ENCODE measurements at places on chromosomes 6 and 20.

DNA sequence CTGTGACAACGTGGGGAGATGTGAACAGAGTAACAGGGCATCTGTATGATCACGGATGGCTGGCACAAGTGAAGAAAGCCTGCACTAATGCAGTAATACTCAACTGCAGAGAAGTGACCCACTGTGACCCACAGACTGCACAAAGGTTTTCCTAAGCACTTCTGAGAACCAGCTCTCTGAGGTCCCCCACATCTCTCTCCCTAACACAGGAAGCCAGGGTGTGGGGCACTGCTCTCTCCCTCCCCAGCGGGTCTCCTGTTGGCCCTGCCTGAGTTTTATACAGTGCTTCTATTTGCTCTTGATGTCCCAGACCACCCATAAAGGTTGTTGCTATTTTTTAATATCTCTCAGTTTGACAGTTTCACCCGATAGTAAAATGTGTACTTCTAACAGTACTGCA is 11.3 kb downstream of the APMAP start:
- peak; percentile 37 for DNase-seq

GRCh38 chr20:50153500-50154377 is at the start of gene PEDS1:
TSS of gene PEDS1 (minus strand) at chr20:50153723. CDS start at chr20:50153637, 86 bp downstream.
- DNase-seq: no peak

DNA sequence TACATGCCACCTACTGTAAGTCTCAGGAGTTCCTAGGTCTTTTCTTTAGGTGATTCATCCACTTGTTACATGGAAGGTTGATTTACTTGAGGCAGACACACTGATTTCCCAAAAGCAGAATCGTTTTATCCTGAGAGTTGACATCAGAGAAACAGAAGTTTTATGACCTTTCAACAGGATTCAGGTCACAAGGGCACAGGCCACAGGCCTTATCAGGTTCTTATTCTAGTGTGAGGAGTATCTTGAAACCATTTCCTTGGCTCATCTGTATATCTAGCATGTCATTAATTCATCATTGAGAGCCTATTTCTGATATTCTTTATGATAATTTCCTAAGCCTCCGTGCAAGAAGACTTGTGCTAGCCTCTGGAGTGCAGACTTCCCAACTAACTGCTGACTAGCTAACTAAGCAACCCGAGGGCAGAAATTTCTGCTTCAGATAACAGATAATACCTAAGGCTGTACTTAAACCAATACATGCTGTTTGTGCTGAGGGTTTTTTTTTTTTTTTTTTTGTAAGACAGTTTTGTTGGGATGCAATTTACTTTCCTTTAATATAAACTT is 44.9 kb upstream of the RFPL4B start:
- DNase-seq: no peak

GRCh38 chr20:32544260-32544722 is 40.8 kb downstream of the NOL4L start:
- no peak for DNase-seq

- DNase-seq: no peak
Measured at GRCh38 chr20:9491324-9491723, 23.1 kb upstream of the LAMP5 start.

DNA sequence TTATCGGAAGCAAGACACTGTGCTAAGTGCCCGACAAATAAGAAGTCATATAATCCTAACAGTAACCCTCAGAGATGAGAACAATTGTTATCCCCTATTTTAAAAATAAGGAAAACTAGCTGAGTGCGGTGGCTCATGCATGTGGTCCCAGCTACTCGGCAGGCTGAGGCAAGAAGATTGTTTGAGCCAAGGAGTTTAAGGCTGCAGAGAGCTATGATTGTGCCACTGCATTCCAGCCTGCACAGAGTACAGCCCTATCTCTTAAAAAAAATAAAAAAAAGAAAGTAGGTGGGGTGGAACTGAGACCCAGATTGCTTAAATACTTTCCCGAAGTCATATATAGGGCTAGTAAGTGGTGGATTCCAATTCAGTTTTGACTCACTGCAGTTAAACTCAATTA is 84.7 kb downstream of the UST start:
- no peak for DNase-seq

DNA sequence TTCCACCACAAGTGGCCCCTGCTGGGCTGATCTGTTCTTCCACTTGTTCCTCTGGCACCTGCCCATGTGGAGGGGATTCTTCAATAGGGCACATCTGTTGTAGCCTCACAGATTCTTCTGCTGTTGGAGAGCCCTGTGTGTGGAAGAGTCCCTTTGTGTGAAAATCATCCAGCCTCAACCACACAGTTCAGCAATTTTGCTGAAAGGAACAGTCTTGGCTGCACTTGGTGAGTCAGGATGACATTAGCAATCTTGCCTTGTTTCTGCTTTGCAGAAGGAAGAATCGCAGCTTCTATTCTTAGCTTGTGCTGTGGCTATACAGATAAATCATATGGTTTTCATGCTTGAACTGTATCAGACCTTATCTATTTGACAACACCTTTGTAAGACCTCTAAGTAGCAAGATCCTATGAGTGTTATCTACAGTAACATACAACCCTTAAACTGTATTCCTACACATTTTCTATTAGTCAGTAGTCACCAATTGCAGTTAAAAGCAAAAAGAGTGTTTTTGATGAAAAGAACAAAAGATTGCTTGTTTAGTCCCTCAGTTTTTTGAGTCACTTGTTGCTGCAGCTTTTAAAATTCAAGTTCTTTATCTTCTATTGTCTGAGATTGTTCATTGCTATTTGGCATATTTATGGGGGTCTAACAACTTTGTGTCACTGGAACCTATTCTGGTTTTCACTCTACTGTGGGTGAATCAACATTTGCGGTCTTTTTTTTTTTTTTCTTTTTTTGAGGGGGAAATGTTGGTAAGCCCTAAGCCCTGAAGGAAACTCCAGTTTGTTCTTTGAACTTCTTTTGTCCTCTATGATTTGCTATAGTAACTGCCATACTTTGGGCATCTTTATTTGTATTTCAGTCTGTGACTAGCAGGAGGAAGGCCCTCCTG is 231.6 kb downstream of the TFAP2B start:
- no peak for DNase-seq

GRCh38 chr20:63326314-63327230 is 33.6 kb downstream of the COL20A1 start:
- DNase-seq: no peak

GRCh38 chr6:27237089-27237803 is 10.3 kb upstream of the PRSS16 start:
- DNase-seq: no peak

DNA sequence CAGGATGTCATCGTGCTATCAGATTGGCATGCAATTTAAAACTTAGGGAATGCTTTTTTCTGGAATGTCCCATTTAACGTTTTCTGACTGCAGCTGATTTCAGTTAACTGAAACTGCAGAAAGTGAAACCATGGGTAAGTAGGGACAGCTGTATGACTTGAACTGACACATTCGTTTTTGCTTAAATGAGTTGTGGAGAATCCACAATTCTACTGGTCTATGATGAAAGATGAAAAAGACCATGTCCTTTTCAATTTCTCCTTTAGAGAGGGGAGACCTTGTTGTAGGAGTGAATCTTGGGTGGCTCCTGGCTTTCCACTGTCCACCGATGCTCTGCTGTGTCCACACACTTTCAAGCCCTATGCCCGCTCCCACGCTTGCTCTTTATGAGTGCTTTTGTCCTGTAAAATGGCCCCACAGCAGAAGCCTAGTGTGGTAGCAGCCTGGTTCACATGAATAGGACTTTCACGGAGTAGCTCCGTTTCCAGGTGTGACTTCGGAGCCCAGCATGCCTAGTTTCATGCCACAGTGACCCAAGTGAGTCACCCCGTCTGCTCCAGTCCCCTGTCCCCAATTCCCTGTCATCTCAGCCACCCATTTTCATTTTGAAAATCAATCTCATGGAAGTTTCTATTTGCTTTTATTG is 21.9 kb downstream of the DYNLT1 start:
- no peak for DNase-seq

DNA sequence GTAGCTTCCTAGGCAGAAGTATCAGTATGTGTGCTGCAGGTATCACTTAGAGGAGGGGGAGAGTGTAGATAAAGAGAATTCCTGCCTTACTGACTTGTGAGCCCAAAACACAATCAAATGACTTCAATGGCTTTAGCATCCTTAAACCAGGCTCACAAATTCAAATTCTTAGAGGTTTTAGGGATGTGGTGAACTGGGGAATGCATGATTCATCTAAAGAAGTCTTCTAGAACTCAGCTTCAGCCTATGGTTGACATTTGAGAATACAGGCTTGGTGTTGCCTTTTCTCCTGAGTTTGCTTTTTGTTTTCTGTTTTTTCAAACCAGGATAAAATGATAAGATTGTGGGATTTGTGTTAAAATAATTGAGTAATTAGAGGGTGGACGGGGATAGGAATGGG is 14.4 kb downstream of the SNRPC start:
- DNase-seq: no peak

- DNase-seq: no peak
Measured at GRCh38 chr6:109503327-109504224, 20.6 kb upstream of the ZBTB24 start.

DNA sequence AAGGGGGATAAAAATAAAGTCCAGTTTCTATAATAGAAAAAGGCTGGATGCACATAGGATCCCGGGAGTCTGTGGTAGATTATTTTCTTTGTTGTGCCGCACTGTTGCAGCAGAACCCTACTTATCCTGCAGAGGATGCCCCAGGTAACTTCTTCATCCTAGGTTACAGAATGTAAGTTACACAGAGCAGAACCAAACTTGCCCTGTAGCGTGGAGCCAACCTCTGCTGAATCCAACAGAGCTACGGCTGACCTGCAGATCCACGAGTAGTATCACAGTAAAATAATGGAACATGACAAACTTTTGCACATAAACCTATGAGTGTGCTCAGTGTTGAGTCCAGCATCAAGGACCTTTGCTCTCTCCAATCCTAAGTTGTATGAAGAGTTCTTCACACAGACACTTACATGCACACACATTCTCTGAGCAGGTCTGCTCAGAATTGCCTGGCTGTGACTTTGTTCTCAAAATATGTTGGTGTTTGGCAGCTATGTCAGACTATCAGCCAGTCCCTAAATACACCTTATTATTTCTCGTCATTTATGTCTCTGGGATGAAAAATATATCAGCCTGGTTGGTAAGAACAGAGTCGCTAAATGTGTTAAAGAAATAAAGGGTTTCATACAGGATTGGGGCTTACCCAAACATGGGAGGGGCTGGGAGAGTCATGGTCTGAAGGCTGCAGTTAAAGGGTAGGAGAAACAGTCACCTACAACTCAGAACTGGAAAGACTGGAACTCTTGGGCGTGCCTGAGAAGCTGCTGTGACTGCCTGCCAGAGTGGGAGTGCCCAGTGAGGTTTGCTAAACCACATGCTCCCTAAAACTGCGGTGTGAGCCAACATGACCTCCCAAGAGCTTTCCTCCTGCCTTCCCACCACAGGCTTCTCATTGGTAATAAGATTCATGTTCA is 165.1 kb upstream of the SLC24A3 start:
- peak; percentile 85 for DNase-seq

GRCh38 chr20:6034134-6034969 is 19.5 kb downstream of the LRRN4 start:
- DNase-seq: no peak

GRCh38 chr20:44187772-44188709 is 1.1 kb upstream of the JPH2 start:
- DNase-seq: no peak

DNA sequence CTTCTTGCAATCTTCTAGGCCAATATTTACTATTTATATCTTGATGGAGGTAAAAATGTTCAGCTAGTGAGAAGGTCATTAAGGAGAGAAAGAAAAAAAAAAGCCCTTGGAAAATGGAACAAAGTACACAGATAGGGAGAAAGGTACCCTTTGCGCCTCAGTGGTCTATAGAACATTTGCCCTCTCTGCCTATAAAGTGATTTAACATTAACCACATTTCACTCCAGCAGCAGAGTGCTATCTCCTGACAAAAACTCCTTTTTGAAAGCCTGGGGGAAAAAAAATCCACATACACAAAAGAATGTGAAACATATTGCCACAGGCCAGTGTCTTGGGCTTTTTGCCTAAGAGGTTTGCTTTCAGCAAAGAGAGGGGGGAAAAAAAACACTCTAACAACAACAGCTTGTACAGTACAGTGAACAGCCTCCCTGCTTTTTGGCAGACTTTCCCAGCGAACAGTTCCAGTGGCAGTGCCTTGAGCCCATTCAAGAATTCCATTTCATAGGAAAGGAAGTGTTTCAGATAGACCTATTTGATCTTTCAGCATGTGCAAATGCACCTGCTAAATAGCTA is 695 bp downstream of the ARHGAP18 start:
- no peak for DNase-seq

- DNase-seq: no peak
Measured at GRCh38 chr6:140311146-140311545, 936.7 kb upstream of the CITED2 start.

DNA sequence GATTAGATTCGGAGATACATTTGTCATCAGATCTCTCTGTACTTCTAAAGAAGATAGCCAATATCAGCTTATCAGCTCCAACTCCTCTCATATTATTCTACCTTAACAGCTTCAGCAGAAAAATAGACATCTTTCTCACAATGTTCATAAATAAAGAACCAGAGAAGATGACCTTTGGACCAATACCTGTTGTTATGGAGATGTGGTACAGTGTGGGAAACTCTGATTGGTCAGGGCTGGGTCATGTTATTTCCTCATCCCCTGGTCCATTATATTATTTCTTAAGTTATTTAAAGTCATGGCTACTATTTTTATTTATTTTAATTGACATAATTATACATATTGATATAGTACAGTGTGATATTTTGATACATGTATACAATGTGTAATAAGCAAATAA is 35.9 kb upstream of the POLR1H start:
- DNase-seq: no peak

- DNase-seq: no peak
Measured at GRCh38 chr6:164478426-164478825, 831.0 kb downstream of the C6orf118 start.

DNA sequence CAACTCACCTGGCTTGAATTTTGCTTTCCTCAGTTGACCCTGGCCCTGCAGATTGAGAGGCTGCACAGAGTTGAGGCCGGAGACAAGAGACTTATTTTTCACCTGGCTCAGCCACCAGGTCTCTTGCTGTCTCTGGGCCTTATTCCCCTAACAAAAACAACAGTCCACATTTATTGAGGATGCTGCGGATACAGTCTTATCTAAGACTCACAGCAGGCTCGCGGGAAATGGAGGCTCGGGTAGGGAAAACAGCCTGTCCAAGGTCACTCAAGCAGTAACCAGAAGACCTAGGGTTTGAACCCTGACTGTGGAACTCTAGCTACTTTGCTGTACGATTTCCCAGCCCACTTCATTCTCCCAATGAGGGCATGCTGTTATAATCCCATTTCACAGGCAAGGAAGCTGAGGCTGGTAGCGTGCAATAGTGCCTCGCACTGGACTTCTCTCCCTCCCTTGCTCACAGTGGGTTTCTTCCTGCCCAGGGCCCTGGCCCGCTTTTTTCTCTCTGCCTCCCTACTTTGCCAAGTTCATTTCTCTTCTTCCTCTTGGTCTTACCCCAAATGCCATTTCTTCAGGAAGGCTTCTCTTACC is 57.7 kb downstream of the RBM38 start:
- no peak for DNase-seq

GRCh38 chr20:42274986-42275385 is 656.8 kb upstream of the CHD6 start:
- DNase-seq: no peak

DNA sequence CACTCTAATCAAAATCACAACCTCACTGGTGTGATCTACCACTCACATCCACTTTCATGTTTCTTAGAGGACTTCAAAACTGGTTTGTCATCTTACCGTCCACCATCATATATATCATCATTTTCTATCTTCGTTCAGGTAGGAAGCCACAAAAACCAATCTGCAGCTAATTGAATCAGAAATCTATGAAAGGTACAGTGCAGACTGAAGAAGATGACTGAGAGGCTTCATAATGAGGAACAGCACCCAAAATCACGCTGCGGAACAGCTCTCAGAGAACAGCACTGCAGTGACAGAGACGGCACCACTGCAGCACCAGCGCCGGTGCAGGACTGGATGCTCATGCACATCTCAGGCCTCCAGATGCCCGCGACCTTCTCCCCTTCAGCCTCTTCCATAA is 13.0 kb downstream of the GMDS start:
- peak; percentile 44 for DNase-seq

Data from vagina (tissue), 2 donors.